Panc1 (cell line): ENCODE measurements at places on chromosomes 13 and 19.

DNA sequence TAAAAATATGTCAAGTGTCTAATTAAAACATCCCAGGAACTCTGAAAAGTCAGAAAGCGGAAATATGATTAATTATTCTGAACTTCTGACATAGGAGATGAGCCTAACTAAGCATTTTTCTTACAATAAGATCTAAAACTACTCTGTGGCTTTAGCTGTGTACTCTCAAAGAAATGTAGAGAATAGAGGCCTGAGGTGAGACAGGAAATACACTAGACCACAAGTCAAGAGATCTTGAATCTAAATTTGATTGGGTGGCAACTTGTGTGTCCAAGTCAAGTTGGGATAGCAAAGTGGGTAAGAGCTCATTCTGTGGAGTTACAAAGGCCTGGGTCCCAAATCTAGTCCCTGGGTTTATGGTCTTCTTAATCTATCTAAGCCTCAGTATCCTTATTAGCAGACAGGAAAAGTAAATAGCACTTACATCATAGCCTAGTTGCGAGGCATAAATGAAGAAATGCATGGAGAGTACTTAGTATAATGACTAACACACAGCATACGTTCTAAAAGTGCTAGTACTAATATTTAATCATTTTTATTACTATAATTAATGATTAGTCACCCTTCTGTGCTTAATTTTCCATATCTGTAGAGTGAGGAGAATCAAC is 9.4 kb upstream of the LRRC63 start:
- DNase-seq, result no peak

GRCh38 chr13:77502104-77502720 is 33.3 kb upstream of the SCEL start:
- DNase-seq, result no peak

DNA sequence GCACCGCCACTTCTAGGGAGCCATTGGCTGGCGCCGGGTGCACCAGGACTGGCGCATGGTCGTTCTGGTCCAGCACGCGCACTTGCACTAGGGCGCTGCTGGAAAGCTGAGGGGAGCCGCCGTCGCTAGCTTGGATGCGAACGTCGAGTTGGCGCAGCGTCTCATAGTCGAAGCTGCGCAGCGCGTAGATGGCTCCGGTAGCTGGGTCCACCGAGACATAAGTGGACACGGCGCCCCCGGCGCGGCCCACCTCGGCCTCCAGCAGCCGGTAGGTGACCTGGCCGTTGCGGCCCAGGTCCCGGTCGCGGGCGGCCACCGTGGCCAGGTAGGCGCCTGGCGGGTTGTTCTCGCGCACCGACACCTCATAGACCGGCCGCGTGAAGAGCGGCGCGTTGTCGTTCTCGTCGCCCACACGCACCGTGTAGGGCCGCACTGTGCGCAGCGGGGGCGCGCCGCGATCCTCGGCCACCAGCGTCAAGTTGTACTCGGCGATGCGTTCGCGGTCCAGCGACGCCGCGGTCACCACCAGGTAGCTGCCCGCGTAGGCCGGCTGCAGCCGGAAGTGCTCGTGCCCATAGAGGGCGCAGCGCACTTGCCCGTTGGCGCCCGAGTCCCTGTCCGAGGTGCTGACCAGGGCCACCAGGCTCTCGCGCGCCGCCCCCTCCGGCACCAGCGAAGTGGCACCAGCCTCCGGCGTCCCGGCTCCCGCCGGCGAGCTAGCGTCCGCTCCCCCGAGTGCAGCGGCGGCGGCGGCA is 1.7 kb downstream of the PCDH8 start:
- no peak for DNase-seq

- no peak for DNase-seq
Measured at GRCh38 chr13:60213236-60213744, 49.6 kb upstream of the DIAPH3 start.

- DNase-seq, result no peak
Measured at GRCh38 chr13:40984668-40985366, 34.3 kb downstream of the ELF1 start.
